ENCODE measurements at places on chromosomes 7 and 10.

- no peak for DNase-seq
Measured at GRCh38 chr10:123399276-123399839, 245.2 kb downstream of the BUB3 start.

DNA sequence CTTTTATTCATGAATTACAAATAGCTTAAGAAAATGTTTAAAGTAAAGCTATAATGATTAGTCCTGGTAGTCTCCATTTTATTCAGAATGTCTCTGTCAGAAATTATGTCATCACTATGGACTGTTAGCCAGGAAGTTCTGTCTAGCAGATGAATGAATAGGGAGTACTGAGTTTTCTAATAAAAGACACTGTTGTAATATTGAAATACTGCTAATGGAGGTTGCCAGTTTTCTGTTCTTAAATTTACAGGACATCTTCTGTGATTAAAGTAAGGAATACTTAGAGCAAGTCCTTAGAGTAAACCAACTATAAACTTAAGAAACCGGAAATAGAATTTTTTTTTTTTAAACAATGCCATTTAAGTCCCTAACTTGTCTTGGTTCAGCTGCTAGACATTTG is 309.8 kb downstream of the ADK start:
- DNase-seq, result no peak

DNA sequence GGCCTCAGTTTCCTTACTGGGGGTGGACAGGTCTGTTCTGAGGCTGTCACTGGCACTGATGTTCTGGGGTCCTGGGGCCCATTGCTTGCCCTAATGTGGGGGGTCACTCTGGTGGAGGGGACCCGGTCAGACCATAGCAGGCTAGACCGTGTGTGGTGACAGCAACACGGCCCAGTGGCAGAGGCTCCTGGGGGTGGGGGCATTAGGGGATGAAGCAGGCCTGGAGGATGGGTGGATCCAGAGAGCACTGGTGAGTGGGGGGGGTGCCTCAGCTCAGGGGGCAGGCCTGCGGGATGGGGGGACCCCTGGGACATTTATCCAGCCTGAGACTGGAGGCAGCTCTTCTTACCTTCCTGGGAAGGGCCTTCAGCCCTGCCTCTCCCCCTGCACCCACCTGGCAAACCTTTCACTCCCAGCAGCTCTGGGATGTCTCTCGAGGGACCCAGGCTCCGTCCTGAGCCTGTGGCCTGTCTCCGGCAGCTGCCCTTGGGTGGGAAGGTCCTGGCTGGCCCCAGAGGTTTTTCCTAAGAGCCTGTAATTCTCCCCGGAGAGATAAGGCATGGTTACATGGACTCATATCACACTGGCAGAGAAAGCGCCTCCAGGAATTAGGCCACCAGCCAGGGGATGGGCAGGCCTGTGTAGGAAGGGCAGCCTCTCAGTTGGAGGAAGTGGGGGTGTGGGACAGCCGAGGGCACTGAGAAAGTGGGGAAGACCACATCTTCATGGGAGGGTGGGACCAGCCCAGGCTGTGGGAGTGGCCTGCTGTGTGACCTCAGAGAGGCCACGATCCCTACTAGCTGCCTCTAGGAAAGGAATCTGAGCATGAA is 147.7 kb downstream of the UBE2H start:
- DNase-seq, result no peak

GRCh38 chr7:29189743-29190201 is 4.8 kb upstream of the CHN2 start:
- peak; percentile 52 for DNase-seq

DNA sequence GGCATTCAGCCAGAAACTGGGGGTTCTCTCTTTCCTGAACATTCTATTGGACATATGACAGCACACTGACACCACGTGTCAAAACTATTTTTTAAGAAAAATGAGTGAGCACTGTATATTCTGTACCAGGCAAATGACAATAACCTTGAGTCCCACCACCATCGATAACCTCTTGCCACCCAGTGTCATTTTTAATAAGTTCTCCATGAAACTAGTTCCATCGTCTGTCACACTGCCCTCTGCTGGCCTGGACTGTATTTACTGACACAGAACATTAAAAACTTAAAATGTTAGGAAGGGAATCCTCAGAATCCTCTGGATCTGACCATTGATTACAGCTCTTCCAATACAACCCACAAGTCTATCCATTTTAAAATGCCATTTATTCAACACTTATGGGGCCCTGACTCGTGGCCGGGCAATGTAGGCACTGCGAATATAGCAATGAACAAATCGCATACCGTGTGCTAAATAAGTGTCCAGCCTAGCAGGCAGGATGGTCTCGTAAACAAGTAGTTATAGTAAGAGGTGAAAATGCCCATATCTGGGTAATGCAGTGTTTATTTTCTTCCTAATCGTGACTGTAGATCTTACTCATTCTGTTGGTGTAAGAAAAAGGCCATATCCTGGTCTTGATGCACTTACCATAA is 35.9 kb upstream of the CACNB2 start:
- peak; percentile 11 for DNase-seq

- no peak for DNase-seq
Measured at GRCh38 chr7:213324-213993, 21.1 kb downstream of the FAM20C start.

DNA sequence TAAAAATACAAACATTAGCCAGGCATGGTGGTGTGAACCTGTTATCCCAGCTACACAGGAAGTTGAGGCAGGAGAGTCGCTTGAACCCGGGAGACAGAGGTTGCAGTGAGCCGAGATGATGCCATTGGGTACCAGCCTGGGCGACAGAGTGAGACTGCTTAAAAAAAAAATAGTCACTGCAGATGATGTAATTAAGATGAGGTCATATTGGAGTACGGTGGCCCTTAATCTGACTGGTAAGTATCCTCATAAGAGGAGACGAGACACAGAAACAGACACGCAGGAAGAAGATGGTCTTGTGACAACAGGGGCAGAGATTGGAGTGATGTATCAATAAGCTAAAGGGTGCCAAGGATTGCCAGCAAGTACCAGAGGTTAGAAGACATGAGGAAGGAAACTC is 156.0 kb downstream of the FAM107B start:
- DNase-seq, result no peak

DNA sequence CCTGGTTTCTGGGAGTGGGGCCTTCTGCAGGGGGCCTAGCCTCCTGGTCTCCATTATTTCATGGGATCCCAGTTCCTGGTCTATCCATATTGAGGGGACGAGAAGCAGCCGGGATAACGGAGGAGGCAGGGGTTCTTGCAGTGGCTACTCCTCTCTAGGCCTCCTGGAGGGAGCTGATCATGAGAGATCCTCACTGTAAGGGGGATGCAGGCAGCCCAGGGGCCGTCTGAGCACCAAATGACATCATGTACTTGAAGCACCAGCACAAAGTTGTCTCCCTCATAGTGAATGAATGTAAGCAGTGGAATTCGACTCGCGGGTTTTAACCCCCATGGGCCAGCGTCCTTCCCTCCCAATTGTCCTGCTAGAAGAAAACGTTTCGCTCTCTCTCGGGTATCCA is 964 bp upstream of the ADCY1 start:
- no peak for DNase-seq

DNA sequence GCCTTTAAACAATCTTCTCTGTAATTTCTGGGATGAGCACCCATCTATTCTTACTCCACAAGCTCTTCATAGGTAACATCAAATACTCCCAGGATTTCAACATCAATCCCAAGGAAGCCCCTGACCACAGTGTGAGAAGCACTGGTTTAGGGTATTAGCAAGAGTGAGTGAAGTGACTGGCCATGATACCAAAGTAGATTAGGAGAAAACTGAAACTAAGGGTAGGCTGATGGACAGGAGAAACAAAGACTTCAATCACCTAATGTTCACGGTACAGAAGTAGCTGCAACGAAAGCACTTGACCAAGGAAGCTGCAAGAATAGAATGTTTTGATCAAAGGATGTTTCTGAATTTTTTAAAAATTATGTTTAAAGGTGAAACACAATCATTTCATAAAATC is 49.8 kb downstream of the LMBR1 start:
- DNase-seq, result no peak

DNA sequence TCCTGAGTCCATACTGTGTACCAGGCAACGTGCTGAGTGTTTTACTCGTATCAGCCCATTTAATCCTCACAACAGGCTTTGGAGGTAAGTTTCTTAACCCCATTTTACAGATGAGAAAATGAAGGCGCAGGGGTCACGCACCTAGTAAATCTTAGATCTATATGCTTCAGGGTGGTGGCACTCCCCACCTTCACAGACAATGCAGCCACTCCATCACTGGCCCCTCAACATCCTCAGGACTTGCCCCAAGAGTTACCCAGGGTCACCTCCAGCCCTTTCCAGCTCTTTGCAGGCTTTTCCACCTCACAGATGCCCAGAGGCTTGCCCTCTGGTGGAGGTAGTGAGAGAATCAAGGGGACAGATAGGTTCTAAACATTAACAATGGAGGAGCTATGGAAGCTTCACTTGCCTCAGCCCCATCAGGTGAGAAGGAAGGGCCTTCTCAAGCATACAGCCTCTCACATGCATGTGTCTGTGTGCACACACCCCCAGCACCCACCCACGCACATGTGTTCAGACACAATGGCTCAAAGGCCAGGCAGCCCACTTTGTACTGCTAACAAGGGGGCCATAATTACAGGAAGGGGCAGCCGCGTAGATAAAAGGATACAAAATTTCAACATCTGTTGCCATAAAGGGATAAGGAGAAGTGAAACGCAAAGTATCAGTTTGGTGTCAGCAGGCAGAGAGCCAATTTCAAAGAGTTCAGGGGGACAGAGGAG is 29.1 kb downstream of the DPCD start:
- no peak for DNase-seq

- DNase-seq, result no peak
Measured at GRCh38 chr7:44098092-44099068, 5.8 kb upstream of the AEBP1 start.

- no peak for DNase-seq
Measured at GRCh38 chr7:15308821-15309220, 253.0 kb downstream of the AGMO start.

DNA sequence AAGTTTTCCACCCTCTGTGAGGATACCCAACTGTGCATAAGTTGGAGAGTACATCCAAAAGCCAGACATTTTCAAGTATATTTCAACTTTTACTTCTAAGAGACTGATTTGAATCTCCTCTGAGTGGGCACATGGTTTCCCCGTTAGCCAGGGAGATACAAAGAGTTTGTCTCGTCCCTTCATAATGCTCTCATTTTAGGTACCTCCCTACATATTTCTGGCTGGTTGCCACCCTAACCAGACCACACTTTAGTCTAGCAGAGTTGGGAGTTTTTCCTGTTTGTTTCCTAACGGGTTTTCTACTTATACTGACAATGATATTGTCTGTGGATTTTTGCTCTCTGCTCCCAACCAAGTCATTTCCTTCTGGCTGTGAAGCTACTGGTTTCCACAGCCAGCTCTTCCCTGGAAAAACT is 180.3 kb downstream of the CCDC71L start:
- no peak for DNase-seq

DNA sequence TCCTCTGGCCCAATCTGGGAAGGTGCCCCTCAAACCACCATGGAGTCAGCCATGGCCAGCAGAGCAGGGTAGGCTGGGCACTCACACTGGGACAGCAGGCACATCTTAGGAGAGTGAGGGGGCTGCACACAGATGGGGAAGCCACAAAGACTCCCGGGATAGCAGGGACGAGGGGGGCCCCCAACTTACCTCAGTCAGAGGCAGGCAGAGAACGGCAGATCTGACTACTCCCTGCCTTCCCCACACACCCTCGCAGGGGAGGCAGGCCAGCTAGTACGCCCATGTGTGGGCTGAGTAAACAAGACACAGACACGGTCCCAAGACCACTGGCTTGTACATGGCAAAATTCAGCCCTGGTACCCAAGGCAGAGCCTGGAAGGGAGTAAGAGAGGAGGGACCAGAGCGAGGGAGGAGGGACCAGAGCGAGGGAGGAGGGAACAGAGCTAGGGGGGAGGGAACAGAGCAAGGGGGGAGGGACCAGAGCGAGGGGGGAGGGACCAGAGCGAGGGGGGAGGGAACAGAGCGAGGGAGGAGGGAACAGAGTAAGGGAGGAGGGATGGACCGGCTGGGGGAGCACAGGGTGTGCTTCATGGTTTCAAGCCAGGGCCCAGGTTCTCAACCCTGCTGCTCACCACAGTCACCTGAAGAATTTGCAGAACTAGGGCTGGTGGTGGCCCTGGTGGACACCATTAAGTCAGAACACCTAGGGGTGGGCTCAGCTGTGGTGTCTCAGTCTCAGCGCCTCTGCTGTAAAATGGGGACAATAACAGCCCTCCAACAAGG is 73.8 kb downstream of the RGS10 start:
- no peak for DNase-seq

GRCh38 chr7:3082386-3082785 is 38.7 kb upstream of the CARD11 start:
- no peak for DNase-seq

DNA sequence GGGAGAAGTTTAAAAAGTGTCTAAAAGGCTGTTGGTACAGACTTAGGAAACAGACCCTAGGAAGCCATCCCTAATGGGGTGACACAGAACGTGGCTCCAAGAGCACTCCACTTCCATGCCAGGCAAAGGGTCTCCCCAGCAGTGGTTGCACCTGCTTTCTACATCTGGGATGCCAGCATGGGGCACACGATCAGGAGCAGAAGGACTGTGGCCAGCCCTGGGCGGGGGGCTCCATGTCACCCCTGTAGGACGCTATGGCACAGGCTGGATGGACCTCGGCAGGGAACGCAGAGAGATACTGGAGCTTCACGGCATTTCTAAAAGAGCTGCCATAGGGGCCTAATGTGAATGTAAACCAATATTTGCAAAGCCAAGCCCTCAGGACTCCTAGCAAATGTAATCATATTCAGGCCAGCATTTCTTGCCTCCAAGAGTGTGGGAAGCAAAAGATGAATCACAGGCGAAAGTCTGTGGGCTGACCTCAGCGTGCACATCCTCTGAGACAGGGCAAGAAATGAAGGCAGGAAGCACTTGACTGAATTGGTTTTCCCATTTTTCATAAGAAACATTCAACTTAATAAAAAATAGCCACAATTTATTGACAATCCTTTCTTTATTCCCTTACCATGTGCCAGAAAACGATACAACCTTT is 93.9 kb downstream of the ATXN7L1 start:
- no peak for DNase-seq

DNA sequence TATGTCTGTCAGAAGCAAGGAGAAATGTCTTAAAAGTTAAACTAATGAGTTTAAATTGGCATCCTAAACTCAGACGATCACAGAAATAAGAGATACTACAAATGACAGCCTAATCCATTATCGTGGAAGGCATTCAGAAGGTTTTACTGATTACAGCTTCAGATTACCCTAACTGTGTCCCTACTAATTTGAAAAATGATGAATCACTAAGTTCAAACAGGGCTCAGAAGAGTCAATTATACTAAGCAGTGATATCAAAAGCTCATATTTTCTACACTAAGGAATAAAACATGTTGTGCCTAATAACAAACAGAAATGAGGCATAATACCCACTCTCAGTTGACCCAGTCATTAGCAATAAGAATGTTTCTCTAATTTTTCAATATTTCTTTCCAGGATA is 152.0 kb upstream of the NRBF2 start:
- no peak for DNase-seq
